ENCODE measurements at places on chromosomes 3 and 15.

- no peak for DNase-seq
These were observed 44.6 kb downstream of the RASGRP1 start for GRCh38 chr15:38520035-38520434.

DNA sequence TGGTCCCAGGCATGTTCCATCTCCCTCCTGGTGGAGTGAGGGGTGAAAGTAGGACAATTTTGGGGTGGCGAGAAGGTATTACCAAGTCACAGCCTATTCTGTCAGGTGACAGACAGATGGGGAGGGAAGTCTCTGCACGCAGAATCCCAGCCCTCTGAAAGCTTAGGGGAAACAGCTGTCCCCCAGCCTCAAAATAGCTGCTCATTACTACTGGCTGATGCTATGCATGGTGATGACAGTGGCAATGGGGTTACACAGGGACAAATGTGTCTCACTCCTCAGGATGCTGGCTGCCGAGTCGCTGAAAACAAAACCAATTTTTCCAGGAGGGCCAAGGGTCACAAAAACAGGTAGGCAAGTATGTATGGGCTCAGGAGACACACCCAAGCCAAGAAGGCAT lies 68.8 kb upstream of the OXTR start:
- DNase-seq = no peak

GRCh38 chr15:64213646-64214045 lies 50.8 kb upstream of the PPIB start:
- no peak for DNase-seq

- peak; percentile 12 for DNase-seq
These were observed 172.7 kb downstream of the WDR72 start for GRCh38 chr15:53586799-53587198.

- no peak for DNase-seq
These were observed 136.2 kb downstream of the SMAD6 start for GRCh38 chr15:66838202-66838601.

Measured in NCI-H187 (cell line).